ENCODE measurements at places on chromosomes 1 and 21.

- DNase-seq, result peak; percentile 10
Measured at GRCh38 chr21:41460578-41461527, 34.8 kb downstream of the MX1 start.

DNA sequence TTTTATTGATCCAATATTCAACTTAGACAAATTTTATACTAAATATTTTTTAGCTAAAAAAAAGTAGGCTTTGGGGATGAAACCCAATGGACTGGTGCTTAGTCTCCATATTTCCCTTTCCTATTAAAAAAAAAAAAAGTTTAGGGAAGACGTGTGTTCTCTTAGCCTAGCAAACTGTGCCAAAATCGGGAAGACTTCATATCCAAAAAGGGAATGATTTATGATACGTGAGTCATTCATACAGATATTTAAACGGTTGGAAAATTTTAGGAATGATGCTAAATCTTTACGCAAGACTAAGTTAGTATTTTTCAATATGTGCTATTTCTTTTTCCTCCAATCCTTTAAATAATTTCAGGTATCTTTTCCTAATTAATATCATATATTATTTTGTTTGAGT, 50.7 kb downstream of the SPATA17 start:
- no peak for DNase-seq

DNA sequence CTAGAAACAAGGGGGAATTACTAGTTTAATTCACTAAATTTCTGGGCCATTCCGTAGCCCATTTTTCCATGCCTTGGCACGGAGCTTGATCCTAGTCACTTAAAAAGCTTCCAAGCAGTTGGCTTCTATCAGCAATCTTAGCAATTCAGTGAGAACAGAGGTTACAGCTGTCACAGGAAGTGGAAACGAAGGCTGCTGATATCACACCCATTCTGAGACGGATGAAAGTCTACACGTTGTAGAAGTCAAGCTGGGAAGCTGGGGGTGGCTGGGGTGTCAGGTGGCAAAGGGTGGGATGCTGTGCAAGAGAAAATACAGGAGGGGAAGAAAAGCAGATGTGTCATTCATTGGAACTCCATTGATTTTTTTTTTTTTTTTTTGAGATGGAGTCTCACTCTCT, 11.8 kb upstream of the STMN1 start:
- no peak for DNase-seq

- DNase-seq, result no peak
Measured at GRCh38 chr1:6343506-6344405, 49.8 kb downstream of the ACOT7 start.
